Upper lobe of right lung (tissue), 1 donor: ENCODE measurements at places on chromosomes 7 and 10. TPM values are rescaled to one million over a fixed set of nuclear protein-coding genes. Genes with fewer than 3 reads are reported as not detected.

DNA sequence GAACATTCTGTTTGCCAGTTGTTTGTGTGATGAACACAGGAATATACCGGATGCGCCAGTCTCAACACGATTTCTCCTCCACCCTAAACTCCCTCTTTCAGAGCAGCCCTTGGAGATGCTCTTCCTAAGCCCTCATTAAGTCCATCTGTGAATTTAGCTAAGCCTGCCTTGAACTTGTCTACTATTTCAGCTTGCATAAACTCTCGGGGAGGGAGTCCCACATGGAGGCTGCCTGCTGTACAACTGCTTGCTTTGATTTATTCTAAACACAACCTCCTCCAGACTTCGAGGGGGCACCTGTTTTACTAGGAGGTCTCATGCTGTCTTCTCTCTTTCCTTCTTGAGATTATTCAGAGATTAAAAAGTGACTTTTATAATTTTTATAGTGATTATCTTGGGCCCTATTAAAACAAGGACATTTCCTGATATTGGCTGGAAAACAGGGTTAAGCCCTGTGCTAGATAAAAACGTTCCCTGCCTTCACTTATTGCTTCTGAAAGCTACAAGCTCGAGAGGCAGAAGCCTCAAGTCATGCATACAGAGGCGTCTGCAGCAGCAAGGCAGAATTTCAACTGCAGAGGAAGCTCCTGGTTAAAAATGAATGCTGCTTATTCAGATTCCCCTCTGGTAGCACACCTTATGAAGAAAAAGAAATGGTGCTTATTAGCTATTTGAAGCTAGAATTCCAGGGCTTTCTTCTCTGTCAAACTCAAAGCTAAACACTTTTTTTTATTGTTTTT lies 174.3 kb downstream of the FANK1 start:
- no peak for DNase-seq

GRCh38 chr10:95840121-95840520 lies 67.7 kb upstream of the CC2D2B start:
- DNase-seq: no peak

DNA sequence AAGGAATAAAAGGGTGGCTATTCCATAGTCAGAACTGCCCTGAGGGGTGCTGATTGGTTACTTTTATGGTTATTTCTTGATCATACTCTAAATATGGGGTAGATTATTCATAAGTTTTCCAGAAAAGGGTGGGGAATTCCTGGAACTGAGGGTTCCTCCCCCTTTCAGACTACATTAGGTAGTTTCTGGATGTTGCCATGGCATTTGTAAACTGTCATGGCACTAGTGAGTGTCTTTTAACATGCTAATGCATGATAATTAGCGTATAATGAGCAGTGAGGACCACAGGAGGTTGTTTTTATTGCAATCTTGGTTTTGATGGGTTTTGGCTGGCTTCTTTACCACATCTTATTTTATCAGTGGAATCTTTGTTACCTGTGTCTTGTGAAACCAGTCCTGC lies 26.5 kb upstream of the POT1 start:
- no peak for DNase-seq

- no peak for DNase-seq
Measured at GRCh38 chr7:23275912-23276311, 23.2 kb upstream of the MALSU1 start.

GRCh38 chr7:40102897-40103296 lies 31.5 kb downstream of the MPLKIP start:
- no peak for DNase-seq

DNA sequence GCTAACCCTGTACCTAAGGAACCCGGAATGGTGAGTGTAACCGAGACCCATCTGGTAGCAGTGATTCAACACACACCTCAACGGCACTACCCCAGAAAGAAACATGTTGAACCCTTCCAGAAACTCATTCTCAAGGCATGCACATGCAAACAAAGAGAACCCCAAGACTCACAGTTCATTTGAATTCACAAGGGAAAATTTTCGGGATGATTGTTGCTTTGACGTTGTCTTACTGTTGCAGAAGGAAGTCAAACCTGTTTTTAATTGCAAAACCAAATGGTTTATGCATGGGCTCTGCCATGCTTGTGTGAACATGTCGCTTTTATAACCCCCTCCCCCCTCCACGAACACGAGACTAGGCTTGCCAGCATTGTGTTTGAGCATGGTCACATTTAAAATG lies 539.7 kb downstream of the GATA3 start:
- no peak for DNase-seq

DNA sequence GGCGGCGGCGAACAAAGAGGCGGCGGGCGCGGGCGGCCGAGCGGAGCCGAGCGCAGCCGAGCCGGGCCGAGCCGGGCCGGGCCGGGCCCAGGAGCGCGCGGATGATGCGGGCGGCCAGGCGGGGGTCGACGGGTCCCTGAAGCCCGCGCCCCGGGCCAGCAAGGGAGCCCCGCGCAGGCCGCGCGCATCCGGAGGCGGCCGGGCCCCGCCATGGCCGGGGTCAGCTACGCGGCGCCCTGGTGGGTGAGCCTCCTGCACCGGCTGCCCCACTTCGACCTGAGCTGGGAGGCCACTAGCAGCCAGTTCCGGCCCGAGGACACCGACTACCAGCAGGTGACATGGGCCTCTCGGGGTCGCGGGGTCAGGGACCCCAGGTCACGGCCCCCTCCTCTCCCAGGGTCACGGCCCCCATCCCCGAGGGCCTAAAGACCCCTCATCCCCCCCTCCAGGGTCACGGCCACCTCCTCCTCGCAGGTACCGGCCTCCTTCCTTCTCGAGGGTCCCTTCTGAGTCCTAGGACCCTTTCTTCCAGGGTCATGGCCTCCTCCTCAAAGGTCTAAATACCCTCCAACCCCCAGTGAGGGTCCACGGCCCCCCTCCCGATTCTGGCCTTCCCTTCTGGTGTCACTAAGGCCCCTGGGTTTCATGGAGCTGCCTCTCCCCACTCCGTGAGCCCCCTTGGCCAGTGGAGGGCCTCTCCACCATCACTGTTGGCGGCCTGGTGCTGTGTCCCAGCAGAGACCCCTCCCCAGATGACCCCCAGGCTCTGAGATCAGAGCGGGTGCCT lies at the start of gene TTYH3:
Gene TTYH3 (plus strand): TSS at position 41 of the 787 bp plus-strand sequence. CDS start 170 bp downstream, at position 211.
- no peak for DNase-seq

GIMAP8 gene
- 42.3 TPM for total RNA-seq

HOXA2 gene
- 2.1 TPM for total RNA-seq
